ENCODE measurements at places on chromosomes 4 and X.

- no peak for DNase-seq
Measured at GRCh38 chr4:2417226-2417764, 1.1 kb downstream of the ZFYVE28 start.

- no peak for DNase-seq
Measured at GRCh38 chrX:8341814-8342590, 122.6 kb upstream of the VCX3B start.

DNA sequence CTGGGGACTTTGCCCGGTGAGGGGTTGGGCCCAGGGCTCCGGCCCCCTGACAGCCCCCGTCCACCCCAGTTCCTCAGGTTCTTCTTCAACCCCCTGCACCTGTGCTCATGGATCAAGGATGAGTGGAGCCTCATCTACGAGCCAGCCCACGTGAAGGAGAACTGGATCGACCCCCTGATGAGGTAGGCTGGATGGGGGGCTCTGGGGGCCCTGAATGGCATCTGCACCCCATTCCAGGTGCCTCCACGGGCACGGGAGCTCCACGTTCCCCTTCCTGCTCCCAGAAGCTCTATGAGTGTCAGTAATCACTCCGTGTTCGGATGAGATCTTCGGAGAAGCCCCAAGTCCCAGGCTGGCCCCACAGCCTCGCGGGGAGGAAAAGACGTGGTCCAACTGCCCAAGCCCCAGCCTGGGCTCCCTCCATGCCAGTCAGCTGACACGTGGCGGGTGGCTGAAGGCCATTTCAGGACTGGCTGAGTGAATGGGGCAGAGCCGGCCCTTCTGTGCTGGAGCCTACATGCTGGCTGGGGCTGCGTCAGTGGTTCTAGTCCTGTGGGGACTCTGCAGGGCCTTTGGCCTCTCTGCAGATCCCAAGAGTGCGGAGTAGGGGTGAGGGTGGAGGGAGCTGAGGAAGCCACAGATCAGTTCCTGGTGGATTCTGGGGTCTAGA, 24.4 kb downstream of the CFAP99 start:
- no peak for DNase-seq

GRCh38 chr4:180900781-180901180, 1342.4 kb upstream of the TENM3 start:
- DNase-seq: no peak

GRCh38 chr4:122814426-122814825, 12.2 kb upstream of the FGF2 start:
- no peak for DNase-seq

GRCh38 chr4:144410230-144410783, 235.6 kb upstream of the HHIP start:
- DNase-seq: no peak

DNA sequence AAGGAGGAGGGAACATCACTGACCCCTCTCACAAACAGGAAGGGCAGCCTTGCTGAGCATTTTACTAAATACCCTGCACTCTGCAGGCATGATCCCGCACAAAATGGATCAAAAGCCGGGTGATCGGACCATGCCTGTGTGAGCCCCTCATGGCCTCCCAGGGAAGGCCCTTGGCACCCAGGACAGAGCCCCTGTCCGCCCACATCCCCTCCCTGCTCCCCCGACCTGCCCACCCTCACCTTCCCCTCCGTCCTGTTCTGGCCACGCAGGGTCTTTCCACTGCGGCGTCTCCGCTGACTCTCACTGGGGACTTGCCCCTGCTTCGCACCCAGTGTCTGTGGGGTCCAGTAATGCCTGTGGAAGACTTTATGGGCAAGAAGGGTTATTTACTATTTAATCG, 105.0 kb downstream of the HMX1 start:
- DNase-seq: no peak

DNA sequence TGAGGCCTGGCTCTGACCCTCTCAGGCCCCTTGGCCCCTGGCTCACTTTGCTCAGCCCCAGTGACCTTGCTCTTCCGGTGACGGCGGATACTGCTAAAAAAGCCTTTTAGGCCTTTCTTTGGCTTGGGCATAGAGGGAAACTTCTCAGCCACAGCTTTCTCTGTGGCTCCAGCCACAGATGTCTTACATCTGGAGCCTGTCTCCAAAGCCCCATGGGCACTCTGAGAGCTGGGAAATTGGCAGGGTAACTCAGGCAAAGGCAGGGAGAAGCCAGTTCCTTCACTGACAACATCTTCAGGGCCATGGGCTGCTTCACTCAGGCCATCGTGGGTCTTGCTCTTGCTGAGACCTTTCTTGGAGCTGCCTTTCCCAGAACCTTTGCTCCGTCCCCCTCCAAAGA, 12.8 kb downstream of the AMER1 start:
- DNase-seq: no peak

GRCh38 chr4:110458494-110459266, 17.3 kb upstream of the ENPEP start:
- DNase-seq: no peak

GRCh38 chr4:5539584-5539983, 168.8 kb downstream of the EVC2 start:
- no peak for DNase-seq

DNA sequence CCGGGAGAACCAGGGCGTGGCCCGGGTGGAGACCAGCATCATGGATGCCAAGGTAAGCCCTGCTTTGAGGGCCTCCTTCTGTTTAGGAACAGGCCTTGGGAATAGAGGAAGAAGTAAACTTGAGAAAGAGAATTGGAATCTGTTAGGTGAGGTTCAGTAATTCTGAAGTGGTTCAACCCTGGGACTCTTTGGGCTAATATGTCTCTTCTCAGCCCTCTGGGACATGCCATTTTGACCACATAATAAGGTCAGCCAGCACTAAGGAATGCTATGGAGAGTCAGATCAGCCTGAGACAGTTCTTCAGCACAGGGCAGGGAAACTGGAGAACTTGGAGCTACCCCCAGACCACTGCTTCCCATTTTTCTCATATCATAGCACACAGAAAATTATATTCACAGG, 63.3 kb upstream of the PRPS1 start:
- DNase-seq: no peak

GRCh38 chr4:176546975-176547374, 227.2 kb downstream of the SPCS3 start:
- no peak for DNase-seq

DNA sequence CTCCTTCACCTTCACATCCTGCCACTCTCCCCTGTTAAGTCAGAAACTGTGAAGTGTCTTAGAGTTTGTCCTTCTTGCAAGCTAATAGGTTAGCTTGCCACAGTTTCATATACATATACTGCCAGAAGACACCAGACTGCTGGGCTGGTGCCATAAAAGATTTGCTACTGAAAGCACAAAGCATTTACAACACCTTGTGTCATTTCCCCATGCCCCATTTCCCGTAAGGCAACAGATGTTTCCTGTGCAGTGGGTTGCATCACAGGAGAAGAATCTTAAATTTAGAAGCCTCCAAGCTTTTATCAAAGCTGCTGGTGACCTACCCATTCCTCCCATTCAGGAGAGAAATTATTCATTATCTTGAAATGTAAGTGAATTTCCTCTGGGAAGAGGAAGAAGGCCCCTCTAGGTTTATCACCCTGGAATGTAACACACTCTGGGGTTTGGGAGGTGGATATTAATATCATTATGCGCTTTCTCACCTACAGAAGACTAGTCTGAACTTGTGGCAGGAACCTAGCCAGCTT, 34.5 kb upstream of the RAB33B start:
- no peak for DNase-seq

- DNase-seq: no peak
Measured at GRCh38 chrX:136353526-136354093, 52.8 kb downstream of the ADGRG4 start.

GRCh38 chr4:19721587-19721986, 530.1 kb upstream of the SLIT2 start:
- DNase-seq: no peak

DNA sequence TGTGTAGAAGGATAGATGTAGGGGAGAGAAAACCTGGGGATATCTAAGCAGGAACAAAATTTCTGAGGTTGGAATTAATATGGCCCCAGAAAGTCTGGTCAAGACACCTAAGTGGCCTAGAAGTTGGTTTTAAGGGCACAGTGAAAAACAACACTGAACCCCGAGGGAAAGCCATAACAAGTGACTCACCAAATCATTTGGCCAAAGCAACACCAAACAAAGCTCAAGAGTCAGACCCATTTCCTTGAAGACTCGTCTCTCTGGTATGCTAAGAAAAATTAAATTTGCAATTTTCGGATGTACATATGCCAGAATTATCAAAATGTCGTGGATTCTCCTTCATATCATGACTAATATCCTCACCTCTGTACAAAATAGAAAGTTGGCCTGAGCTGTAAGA, 162.9 kb downstream of the SMIM20 start:
- DNase-seq: no peak

- DNase-seq: no peak
Measured at GRCh38 chr4:20464381-20464780, 212.7 kb downstream of the SLIT2 start.

DNA sequence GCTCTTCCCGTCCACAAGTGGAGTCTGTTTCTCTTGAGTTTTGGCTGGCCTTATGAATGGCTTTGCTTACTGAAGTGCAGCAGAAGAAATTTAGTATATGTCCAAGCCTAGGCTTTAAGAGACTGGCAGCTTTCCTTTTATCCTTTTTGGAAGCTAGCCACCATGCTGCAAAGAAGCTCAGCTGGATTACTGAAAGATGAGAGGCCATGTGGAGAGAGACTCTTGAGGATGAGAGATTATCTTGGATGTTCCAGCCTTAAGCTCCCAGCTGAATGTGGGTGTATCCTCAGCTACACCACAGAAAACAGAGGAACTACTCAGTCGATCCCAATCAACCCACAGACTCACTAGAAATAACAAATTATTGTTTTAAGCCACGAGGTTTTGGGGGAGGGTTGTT, 12.5 kb downstream of the CCNG2 start:
- DNase-seq: no peak

GRCh38 chrX:50407976-50408375, 62.6 kb downstream of the DGKK start:
- DNase-seq: no peak

DNA sequence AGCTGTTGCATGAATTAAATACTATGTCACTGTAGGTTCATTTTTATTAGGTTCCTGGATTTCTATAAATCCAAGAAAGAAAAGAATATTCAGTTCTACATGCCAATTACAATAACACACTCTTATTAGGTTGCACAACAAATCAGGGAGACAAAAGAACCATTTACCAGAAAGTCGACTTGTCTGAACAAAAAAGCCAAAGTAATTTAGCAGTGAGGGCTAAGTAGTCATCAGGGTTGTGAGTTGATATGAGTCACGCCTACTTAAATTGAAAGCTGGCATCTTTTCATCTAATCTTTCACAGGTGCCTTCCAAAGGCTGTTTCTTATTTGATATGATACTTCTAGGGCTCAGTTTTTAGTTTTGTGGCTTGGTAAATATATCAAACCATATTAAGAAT, 25.4 kb upstream of the GNRHR start:
- no peak for DNase-seq

DNA sequence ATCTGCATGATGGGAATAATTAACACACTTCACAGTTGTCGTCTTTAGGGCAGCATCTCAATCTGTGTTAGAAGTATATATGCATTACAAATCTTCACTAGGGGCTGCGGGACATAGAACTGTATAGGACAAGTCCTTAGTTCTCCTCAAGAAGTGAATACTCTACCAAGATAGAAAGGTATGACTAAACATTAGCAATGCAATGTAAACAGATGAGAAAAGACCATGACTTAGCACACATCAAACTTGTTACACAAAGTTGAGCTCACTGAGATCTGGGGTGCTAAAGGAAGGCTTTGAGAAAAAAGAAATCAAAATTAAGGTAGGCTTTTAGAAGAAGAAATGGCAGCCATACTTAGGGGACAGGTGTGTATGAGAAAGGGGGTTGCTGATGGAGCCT, 182.1 kb upstream of the MAP3K15 start:
- DNase-seq: no peak

GRCh38 chrX:93264261-93265002, 408.9 kb downstream of the NAP1L3 start:
- DNase-seq: no peak

DNA sequence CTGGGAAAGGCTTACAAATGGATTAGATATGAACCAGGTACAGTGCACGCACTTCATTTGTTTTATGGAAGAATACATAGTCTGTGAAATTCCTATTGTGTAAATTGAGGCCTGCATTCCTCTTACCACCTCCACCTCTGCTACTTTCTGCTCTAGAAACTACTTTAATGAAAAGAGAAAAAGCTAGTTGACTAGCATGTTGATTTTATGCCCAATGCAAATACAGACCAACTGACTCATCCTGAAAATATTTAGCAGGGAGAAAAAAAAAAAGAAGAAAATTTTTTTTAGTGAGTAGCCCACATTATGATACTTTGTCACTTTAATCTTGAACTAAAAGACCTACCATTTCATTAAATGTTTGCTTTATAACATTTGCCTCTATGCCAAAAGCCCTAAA, 41.2 kb downstream of the DCLK2 start:
- no peak for DNase-seq

DNA sequence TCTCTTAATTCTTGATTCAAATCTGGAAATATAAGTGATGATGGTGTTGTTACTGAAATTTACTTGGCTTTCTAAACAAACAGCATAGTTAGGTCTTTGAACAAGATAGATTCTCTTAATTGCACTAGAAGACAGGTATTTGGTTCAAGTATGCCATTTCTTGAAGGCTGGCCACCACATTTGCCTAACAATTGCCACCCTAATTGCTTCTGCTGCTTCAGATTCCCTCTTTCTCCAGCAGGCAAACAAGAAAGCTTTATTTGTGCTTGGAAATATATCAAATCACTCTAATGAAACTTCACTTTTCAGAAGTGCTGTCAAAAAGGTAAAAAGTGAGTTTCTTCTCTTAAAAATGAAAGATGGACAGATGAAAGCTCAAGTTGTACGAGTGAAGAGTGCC, 418.6 kb downstream of the INPP4B start:
- no peak for DNase-seq

- DNase-seq: no peak
Measured at GRCh38 chr4:67167849-67168248, 377.5 kb downstream of the CENPC start.

- DNase-seq: no peak
Measured at GRCh38 chr4:106541253-106541652, 172.7 kb upstream of the GIMD1 start.

DNA sequence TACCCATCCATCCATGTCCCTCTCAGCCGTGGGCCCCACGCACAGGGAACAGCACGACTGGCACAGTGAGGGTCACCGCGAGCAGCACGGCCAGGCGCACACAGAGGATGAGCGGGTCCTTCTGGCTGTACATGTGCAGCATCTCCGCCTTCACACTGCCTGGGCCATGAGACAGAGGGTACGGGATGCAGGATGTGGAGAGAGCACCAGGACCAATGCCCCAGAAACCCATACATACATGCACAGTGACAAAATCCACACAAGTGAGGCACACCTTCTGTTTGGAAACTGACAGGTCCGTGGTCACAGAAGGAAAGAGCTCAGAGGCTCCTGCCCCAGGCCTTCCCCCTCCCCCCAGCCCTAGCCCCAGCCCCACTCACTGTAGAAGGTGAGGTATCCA, 9.5 kb downstream of the SLC38A5 start:
- no peak for DNase-seq

GRCh38 chrX:40570346-40571093, 10.2 kb upstream of the ATP6AP2 start:
- DNase-seq: no peak
